ENCODE measurements at places on chromosomes 6 and 20.

- DNase-seq: no peak
These were observed 73.0 kb upstream of the BACH2 start for GRCh38 chr6:90369651-90370050.

DNA sequence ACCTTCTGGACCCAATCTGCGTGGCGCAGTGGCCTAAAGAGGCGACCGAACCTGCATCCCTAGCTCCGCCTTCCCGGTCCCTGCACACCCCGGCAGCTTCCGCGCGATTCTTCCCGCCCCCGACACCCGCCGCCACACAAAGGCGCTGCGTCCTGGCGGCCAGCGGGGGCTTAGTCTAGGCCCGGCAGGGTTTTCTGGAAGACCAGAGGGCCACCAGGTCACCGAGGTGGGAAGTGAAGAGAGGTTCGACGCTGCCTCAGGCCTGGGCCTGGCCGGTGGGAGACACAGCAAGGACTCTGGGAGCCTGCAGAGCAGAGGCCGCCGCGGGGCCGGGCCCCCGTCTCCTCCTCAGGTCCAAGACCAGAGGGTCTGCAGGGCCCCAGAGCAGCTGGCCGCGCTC lies 154.9 kb downstream of the OR2B2 start:
- no peak for DNase-seq

GRCh38 chr20:47696856-47697255 lies 88.4 kb downstream of the SULF2 start:
- DNase-seq: no peak

GRCh38 chr6:156933201-156934068 lies 156.3 kb downstream of the ARID1B start:
- DNase-seq: no peak

DNA sequence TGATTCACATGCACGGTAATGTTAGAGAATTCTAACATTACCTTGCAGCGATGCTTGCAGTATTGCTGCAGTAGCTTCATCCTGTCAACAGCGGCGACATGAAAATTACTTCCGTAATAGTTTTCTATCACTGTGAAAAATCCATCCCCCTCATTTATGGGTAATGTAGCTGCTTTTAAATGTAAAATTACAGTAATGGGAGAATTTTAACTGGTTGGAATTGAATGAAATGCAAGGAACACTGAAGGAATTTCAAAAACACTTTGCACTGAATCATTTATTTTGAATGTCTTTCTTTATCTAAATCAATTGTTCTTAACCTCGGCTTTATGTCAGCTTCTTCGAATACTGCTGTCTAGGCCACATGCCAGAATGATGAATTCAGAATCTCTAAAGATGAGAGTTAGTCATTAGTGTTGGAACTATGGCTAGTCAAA lies 102.4 kb upstream of the HIVEP1 start:
- DNase-seq: no peak

DNA sequence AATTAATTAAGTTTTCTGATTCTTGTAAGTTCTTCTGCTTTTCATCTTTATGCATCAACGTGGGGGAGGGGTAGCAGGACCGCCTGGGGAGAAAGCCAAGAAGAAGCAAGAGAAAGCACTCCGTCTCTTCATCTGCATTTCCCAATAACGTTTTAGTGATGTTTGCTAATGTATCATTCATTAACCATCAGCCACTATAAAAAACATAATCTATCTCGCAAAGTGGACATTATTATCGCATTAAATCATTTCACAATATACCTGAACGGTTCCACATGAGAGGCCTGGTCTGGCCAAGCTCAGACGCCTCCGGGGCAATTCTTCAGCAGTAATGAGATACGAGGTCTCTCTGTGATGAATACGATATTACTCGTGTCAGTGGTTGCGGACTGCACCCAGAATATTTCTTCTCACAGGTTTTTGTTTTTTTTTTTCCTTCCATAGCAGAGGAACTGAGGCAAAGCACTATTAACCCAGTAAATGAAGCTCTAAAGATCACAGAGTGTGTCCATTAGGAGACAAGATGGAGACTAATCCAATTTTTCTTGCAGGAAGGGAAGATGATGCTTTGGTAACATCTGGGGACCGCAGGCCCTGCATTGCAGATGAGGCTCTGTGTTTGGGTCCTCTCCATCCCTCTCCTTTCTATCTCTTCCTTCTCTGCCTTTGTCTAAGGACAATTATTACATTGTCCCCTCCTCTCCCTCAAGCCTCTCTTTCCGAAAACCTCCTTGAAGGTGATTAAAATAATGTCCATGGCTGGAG lies 156.1 kb downstream of the SLC35B3 start:
- DNase-seq: no peak

DNA sequence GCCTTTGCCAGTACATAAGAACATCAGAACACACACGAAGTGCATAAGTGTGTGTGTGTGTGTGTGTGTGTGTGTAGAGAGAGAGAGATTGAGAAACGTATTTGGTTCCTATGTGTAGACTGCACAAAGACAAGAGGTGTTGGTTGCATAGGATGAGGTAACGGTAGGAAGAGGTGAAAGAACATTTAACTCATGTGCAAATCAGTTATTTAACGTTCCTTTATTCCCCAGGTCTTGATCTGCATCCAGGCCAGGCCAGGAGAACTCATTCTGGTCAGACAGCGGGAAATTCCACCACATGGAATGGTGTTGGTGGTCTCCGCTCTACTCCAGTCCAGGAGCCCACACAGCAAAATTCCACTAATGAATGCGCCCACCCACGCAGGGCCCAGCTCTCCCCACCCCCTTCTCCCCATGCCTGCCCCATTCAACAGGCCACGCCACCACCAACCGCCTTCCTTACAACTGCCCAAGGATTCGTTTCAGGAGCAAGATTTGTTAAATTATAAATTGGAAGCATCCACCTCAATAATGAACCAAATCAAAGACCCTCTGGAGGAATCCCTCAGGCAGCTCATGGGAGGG lies 86.8 kb downstream of the CLIC5 start:
- no peak for DNase-seq
